ENCODE measurements at places on chromosomes 1 and 21. TPM values are rescaled to one million over a fixed set of nuclear protein-coding genes. Genes with fewer than 3 reads are reported as not detected.

Gene OR2T2
- total RNA-seq, result not detected

Gene LYPD8
- not detected for total RNA-seq

Gene UBXN10
- total RNA-seq, result 0.51 TPM

Gene IVL
- 7.7 TPM for total RNA-seq

Gene UTS2
- not detected for total RNA-seq
